Mammary epithelial cell (primary cell): ENCODE measurements at places on chromosomes 13 and 19. TPM values are rescaled to one million over a fixed set of nuclear protein-coding genes. Genes with fewer than 3 reads are reported as not detected.

The ZNRF4 gene
- not detected in 2 replicates for total RNA-seq

DNA sequence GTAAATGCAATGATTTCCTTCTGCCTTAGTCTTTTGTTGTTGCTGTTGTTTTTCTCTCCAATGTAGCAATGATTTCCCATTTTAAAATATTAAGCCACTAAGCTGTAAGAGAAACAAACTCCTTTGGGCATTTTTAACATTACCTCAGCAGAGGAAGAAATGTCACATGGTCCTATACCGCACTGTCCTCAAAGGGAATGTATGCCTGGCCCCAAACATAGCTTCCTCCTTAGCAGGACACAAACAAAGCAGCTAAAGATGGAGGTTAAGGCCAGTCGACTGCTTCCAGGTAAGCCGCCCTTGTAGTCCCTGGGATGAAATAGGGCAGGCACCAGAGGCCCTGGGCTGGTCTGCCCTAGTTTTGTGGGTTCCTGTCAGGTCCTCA is 249.0 kb downstream of the TSHZ3 start:
- DNase-seq, result no peak

- no peak for DNase-seq
These were observed 3.4 kb downstream of the CADM4 start for GRCh38 chr19:43636121-43636683.

GRCh38 chr13:75399879-75400217 is 82.1 kb downstream of the TBC1D4 start:
- DNase-seq, result no peak

DNA sequence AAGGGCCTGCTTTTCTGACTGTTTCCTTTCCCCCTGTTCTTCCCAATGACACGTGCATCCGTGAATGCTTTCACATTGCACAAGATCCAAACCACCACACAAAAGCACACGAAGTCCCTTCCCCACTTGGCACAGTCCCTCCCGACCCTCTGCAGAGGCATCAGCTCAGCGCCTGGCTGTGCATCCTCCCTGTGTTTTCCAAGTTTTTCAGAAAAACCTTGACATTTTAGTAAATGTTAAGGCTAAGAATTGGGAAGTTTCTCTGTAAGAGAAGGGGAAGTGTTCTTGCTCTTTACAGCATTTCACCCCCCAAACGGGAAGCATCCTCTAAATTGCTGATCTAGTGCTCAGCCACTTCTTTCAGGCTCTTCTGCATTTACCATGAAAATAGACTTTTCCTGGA is 94.5 kb upstream of the TM9SF2 start:
- no peak for DNase-seq

GRCh38 chr19:53885036-53885435 is 3.0 kb downstream of the PRKCG start:
- no peak for DNase-seq

DNA sequence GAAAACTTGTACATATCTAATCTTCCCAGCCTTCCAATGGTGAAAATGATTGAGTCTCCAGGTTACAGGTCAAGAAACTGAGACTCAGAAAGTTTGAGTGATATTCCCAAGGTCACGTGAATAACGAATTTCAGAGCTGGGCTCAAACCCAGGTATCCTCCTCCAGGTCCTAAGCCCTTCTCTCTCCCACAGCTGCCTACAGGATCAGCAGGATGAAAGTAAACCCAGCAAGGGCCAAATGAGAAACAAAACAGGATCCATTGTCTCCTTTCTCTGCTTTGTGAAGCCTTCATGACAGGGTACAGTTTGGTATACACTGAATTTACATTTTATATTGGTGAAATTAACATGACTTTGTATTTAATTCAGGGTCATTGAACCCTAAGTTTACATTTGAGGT is 208.1 kb downstream of the RBM26 start:
- DNase-seq, result no peak
